Fibroblast of skin of back (primary cell): ENCODE measurements at places on chromosomes 2 and 18.
A peak's percentile ranks its signal among the peaks of the same experiment; 100 is the strongest.

GRCh38 chr2:57330447-57330846 is 716.2 kb upstream of the VRK2 start:
- peak; percentile 50 for DNase-seq

- DNase-seq: peak; percentile 50
These were observed 95.8 kb upstream of the RGPD4 start for GRCh38 chr2:107730898-107731297.

DNA sequence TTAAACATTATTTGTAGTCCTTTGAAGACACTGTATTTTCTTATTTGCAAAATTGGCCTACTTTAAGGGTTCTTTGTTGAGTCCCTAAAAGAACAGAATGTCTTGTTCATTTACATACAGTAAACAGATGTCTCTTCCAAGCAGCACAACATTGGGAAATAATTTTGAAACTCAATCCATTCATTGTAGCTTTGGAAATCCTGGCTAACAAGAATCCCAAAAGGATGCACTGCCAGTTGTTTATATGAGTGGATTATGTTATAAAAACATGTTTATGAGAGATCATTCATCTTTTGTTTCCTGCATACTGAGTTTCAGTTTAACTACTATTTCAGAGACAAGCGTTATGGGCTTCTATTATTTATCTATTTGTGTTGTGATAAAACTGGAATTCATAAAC is 499.3 kb downstream of the PID1 start:
- no peak for DNase-seq

DNA sequence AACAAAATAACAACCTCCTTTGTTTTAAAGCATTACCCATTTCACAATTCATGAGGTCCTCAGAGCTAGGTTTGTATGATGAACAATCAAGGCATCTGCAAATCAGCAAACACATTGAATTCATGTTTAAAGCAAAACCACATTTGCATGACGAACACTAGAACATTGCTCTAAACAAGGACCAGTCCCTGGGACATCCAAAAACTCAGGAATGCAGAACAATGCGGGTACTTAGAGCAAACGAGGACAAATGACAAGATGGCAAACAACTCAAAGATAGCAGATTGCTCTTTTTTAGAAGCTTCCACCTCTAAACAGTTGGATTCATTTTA is 45.7 kb upstream of the RALBP1 start:
- peak; percentile 45 for DNase-seq

DNA sequence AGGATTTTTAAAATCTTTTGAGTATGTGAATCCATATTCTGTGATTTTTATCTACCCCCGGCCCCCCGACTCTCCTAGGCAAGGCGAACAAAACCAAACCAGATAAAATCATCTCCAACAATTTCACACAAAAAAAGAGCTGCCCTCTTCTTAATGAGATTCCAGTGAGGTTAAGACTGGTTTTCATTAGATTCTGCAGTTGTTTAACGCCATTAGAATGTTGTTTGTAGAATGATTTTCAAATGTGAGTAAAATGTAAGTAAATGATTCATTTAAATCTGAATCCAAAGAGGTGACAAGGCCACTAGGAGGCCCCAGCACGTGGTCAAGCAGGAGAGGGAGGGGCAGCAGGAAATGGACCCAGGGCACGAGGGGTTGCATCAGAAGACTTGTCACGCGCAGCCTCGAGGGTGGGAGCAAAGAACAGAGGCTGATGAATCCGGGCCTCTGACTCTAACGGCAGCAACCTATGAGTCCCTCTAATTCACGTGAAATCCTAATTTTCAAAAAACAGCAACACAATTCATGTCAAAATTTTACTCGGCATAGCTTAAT is 24.3 kb upstream of the KLHL29 start:
- DNase-seq: peak; percentile 36

DNA sequence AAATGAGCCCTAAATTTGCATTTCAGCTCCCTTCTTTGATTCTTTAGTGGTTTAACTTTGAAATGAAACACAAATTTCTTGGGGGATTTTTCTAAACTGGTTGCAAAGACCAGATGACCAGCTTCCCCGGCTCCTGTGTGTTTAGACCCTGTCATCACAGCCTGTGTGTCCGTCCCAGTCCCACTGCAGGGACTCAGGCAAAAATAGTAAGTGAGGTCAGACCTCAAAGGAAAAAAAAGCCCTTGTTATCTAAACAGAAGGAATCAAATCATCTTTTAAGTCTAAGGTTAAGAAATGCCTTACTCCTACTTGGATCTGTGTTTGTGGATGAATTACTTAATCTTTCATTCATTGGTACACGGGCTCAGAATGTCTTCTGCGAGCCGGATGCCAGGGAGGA is 423.7 kb downstream of the LPIN1 start:
- DNase-seq: no peak

- no peak for DNase-seq
These were observed 311.3 kb downstream of the CELF4 start for GRCh38 chr18:37254236-37254754.

- no peak for DNase-seq
These were observed 48.0 kb downstream of the ANTXR1 start for GRCh38 chr2:69060938-69061501.

- peak; percentile 17 for DNase-seq
These were observed 2.6 kb downstream of the MAB21L4 start for GRCh38 chr2:240893363-240893844.

- peak; percentile 54 for DNase-seq
These were observed 61.2 kb upstream of the POMC start for GRCh38 chr2:25229279-25230197.

DNA sequence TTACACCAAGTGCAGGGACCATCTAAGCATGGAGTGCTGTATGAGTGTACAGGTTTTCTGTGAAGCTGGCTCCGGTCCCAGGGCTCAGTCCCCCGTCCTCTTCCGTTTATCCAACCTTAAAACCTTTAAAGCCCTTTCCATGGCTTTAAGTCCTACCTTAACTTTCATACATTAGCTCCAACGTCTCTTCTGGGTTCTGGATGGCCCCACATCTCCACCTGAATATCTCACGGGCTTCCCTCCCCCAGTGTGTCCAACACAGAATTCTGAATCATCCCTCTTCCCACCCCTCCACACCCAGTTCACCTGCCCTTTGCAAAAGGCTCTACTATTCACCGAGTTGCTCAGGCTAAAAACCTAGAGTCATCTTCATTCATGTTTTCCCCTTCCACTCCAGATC is 12.8 kb downstream of the ARHGAP25 start:
- no peak for DNase-seq

GRCh38 chr2:152097801-152098495 is 896 bp downstream of the CACNB4 start:
- peak; percentile 21 for DNase-seq

DNA sequence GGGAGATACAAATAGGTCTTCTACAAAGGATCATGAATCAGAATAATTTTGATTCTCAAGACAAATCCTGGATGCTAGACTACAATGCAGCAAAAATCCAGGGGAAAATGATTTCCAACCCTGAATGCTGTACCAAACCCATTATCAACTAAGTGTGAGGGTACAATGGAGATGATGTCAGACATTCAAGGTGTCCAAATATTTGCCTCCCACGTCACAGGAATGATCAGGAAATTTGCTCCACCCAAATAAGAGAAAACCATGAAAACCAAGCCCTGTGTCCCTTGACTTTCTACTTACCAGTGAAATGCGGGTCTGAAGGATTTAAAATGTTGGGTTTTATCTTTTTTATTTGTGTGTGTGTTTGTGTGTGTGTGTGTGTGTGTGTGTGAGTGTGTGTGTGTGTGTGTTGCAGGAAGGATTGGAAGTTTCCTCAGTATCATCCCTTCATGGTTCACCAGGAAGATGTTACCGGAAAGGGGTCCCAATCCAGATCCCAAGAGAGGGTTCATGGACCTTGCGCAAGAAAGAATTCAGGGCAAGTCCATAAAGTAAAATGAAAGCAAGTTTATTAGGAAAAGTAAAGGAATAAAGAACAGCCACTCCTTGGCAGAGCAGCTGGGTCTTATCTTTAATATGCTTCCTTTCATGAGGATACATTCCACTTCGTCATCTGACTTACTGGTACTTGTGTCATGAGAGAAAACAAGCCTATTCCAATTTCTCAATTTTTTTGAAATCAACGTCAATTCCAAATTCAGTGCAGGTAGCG is 61.1 kb upstream of the ID2 start:
- DNase-seq: no peak
